SW 1271 (cell line): ENCODE measurements at places on chromosomes 1 and 21.

GRCh38 chr1:236247286-236247685 is 34.5 kb downstream of the ERO1B start:
- no peak for DNase-seq

GRCh38 chr1:17755120-17755519 is at the start of gene ACTL8:
ACTL8 (plus strand) TSS chr1:17755333; CDS start chr1:17823009, 67,676 bp downstream.
- DNase-seq: no peak

GRCh38 chr21:26840201-26840600 is 5.0 kb downstream of the ADAMTS1 start:
- DNase-seq: no peak

GRCh38 chr1:1755426-1755825 is 22.8 kb downstream of the NADK start:
- DNase-seq: no peak

DNA sequence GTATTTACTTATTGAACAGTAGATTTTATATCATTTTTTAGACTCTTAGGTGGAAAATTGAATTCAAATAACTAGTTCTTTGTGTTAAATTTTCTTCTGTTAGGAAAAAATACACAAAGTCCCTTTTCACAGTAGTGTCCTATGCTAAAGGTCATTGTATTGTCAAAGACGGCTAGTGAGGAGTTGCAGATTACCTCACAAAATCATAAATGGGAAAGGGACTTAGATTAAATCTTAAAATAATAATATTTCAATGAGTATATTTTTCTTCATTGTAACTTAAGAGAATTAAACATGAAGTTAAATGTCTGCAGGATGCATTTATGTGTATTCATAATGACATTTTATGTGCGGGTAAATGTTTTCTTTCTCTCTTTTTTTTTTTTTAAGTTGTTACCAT is 32.7 kb downstream of the LYPLAL1 start:
- DNase-seq: no peak

DNA sequence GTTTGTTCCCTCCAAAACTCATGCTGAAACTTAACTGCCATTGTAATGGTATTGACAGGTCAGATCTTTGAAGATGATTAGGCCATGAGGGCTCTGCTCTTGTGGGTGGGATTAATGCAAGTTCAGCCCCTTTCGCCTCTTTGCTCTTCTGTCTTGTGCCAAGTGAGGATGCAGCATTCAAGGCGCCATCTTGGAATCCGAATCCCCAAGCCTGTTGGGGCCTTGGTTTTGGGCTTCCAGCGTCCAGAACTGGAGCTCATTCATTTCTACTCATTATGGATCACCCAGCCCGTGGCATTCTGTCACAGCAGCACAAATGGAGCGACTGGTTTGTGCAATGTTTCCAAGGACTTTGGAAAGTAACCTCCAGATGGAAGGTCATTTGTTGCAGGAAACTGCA is 5.6 kb downstream of the TTC34 start:
- no peak for DNase-seq

GRCh38 chr1:194004146-194004545 is 817.7 kb upstream of the B3GALT2 start:
- DNase-seq: no peak

- DNase-seq: no peak
Observed at GRCh38 chr21:16407403-16408240, 677.8 kb downstream of the USP25 start.

DNA sequence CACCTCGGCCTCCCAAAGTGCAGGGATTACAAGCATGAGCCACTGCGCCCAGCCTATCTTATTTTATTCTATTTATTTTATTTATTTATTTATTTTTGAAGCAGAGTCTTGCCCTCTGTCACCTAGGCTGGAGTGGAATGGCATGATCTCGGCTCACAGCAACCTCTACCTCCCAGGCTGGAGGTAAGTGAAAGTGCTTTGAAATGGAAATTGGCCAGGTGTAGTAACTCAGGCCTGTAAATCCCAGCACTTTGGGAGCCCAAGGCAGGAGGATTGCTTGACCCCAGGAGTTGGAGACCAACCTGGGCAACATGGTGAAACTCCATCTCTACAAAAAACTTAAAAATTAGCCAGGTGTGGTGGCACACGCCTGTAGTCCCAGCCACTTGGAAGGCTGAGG is 5.1 kb upstream of the DSTYK start:
- DNase-seq: no peak

GRCh38 chr1:215555531-215555930 is 11.6 kb upstream of the KCTD3 start:
- no peak for DNase-seq

GRCh38 chr1:6170742-6171201 is 9.3 kb downstream of the CHD5 start:
- no peak for DNase-seq

DNA sequence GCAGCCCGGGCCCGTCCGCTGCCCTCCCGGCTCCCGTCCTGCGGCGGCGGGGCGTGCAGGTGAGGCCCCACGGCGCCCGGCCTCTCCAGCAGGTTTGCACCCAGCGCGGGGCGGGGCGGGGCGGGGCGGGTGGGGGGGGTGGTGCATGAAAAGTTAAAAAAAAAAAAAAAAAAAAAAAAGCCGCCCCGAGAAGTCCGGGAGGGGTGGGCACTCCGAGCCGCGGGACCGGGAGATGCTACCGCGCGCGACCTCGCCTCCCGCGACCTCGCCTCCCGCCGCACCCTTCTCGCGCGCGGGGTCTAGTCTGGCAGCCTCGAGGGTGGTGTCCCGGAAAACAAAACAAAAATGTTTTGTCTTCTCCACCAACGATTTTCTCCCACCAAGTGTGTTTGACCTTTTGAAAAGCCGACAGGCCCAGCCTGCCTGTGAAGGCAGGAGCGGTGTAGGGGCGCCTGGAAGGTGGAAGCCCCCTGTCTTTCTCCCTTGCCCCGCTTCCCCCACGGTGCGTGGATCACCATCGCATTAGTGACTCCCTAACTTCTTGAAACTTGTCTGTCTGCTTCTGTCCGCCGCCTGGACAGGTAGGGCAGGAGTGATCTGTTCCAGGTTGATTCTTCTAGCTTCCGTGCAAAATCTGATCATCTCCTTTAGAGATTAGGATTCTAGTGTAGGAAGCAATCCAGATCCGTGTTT is 569 bp downstream of the RCAN3 start:
- DNase-seq: no peak

GRCh38 chr1:230303069-230303468 is 123.1 kb downstream of the PGBD5 start:
- DNase-seq: no peak

GRCh38 chr21:27164208-27165177 is 197.6 kb upstream of the ADAMTS5 start:
- DNase-seq: no peak

- DNase-seq: peak; percentile 82
Observed at GRCh38 chr1:1079408-1080121, 5.5 kb upstream of the RNF223 start.

- DNase-seq: no peak
Observed at GRCh38 chr1:40416709-40417108, 33.6 kb upstream of the ZFP69B start.

DNA sequence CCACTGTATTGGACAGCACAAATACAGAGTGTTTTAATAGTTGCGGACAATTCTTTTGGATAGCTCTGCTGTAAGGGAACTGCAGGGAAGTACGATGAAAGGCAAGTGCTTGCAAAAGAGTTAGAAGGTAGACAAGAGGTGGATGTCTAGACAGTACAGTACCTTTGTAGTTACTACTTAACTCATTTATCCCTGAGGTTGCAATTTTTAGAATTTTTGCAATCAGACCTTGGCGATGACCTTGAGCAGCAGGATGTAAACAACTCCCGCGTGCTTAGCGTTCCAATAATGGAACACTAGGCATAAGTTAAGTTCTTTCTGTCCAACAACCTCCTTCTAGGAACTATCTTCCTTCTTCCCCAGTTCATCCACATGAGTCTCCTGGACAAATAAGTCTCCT is 1.9 kb upstream of the SYT14 start:
- DNase-seq: no peak

DNA sequence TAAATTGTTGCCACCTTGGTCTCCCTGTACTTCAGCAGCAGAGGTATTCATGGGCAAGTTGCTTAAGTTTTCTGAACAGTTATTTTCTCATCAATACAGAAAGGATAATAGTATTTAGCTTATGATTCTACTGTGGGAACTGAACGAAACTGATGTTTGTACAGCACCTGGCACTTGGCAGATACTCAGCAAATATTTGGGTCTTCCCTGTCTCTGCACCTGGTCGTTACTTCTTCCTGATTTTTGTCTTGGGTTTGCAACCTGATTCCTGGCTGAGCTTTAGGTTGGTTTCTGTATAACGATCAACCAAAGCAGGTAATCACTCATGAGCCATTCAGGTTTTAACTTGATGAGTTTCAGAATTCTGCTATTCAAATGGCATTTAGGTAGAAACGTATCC is 490.6 kb downstream of the KIF26B start:
- DNase-seq: no peak

GRCh38 chr1:80384083-80384830 is 1377.7 kb upstream of the ADGRL4 start:
- DNase-seq: no peak

GRCh38 chr1:28451011-28451410 is 54.8 kb upstream of the RCC1 start:
- DNase-seq: no peak

GRCh38 chr1:156108057-156108456 is 6.5 kb upstream of the LMNA start:
- no peak for DNase-seq

DNA sequence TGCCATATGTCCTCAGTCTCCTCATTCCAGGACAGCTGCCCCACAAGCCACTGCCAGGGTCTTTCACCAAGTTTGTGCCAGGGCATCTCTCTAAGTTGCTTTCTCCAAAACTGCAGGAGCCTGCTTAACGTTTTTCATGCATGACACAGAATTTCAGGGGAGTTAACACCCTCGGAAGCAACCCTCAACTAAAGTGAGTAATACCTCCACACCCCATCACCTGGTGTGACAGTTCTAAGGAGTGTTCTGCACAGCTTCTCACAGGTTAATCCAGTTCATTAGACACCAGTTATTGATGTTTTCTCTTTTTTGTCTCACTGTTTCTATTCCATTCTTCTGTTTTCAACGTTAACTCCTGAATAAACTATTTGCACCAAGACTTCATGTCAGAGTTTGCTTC is 115.0 kb downstream of the BACH1 start:
- DNase-seq: no peak

DNA sequence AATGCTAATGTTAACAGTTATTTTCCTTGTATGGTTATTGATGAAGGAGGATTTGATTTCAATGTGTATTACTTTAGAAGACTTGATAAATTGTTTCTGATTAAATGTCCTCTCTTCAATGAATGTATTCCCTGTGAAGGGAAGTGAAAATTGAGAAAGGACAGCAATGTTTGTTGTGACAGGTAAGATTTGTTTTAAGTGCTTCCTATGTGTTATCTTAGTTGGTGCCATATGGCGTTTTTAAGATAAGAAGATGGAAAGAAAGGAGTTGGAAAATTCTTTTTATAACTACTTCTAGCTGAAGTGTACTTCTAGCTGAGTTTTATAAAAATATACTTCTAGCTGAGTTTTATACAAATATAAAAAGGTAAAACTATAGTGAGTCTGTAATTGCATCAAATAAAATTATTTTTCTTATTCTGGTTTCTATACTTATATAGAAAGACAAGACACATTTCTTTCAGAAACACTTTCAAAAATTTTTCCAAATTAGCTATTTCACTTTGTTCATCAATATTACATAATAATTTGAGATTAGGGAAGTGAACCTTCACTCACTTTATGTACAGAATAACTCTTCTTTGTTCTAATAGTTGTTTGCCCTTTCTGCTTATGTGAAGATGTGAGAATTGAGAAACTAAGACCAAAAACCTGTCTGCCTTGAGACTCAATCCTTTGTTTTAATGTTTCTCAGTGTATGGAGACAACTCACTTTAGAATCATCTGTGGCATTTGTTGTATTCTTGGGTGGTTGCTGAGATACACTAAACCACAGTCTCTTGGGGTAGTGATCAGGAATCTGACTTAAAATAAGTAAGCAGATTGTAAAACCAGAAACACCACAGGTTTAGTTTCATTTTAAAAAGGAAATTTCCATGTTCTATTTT is 382.9 kb upstream of the B3GALT2 start:
- no peak for DNase-seq

- no peak for DNase-seq
Observed at GRCh38 chr1:180954005-180954800, 41.5 kb downstream of the KIAA1614 start.

DNA sequence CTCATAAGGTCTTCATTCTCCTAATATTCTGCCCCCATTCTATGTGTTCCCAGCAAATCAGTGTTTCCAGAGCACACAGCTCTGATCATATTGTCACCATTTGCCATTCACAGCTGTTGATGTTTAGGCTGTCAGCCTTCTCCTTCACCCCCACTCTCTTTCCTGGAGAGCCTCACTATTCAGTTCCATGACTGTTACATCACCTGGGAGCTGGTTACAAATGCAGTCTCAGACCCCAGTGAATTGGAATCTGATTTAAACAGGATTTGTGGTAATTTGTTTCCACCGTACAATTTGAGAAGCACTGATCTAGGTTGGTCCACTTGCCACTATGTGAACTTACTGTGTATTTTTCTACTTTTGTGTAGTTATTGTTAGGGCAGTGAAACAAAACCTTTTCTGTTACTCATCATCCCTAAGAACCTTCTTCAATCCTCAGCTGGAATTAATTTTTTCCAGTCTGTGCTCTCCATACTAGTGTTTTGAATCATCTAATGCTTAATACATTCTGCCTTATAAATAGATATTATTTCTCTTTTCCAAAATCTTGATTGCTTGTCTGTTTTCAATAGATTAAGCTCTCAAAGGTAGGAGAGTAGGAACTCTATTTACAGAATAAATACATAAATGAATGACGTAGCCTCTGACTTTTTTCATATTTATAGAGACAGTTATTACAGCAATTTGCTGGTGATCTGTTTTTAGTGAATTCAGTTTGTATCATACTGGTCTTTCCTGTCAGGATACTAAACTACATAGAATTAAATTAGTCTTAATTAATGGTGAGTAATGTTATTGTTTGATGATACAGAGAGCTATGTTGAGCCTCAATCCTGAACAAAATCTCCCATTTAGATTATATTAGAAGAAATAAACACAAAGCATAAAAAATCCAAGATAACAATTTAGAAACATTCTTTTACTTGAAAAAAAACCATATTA is 8.1 kb downstream of the SNX7 start:
- no peak for DNase-seq

DNA sequence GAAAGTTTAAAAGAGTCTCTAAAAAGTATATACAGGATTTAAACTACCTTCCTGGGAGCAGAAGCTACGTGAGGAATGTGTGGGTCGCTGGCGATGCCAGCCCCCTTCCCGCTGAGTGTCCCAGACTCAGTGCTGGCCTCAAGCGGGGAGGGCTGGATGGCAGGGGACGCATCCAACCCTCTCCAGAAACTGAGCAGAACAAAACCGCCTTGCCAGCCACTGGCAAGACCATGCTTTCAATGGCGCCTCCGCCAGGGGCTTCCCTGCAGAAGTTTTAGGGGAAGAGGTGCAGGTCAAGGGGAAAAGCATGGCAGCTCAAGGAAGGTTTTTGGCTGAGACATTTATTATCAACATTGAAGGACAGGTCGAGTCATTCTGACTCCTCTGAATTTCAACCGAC is 26.1 kb downstream of the NADK start:
- no peak for DNase-seq

GRCh38 chr1:82901561-82901960 is 1097.4 kb downstream of the TTLL7 start:
- no peak for DNase-seq

GRCh38 chr21:33418691-33419090 is 15.5 kb downstream of the IFNGR2 start:
- no peak for DNase-seq

- DNase-seq: no peak
Observed at GRCh38 chr1:158649052-158649451, 37.5 kb downstream of the SPTA1 start.

GRCh38 chr21:45535341-45536081 is 6.7 kb downstream of the SLC19A1 start:
- no peak for DNase-seq

GRCh38 chr1:66302815-66303214 is 231.1 kb upstream of the SGIP1 start:
- no peak for DNase-seq
